HT-29 (cell line): ENCODE measurements at places on chromosomes 4 and X.
A peak's percentile ranks its signal among the peaks of the same experiment; 100 is the strongest.

GRCh38 chr4:31592293-31592692, 872.1 kb downstream of the PCDH7 start:
- no peak for DNase-seq

GRCh38 chrX:106178826-106179225, 10.7 kb downstream of the PWWP3B start:
- no peak for DNase-seq

- no peak for DNase-seq
Observed at GRCh38 chrX:106007815-106008214, 30.7 kb downstream of the SERPINA7 start.

DNA sequence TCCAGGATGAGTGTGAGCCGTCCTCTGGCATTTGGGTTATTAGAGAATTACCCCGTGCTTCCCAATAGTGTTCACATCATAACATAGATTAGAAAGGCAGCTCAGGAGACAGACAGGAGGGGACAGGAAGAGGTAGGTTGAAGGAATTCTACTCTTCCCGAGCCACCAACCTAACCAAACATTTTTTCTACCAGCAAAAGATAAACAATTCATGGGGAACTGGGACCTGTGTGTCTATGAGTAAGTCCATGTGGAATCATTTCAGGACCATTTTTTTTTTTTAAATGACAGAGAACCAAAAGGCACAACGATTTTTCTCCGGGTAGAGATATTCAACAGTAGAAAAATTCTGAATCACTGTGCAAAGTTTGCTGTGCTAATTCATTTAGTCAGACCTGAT, 174.2 kb upstream of the ETNPPL start:
- DNase-seq, result no peak

DNA sequence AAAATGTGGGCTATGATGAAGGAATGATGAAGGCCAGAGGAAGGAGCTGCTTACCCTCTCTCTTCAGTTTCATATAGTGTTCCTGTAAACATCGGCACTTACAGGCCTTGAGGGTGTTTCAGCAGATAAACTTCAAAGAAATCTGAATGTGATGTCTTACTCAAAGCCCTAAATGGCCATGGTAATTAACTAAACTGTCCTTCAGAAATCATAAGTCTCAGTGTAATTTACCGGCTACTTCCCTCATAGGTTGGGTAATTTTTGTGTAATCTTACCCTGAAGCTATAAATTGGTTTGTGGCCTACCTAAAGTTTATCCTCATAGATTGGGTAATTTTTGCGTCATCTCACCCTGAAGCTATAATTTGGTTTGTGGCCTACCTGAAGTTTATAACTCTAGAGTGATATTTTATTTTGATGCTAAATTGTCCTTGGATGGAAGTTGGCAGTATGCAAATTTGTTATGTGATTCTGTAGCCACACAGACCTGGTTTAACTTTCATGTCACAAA, 2700.3 kb downstream of the ARAP2 start:
- DNase-seq, result no peak

- no peak for DNase-seq
Observed at GRCh38 chr4:46804781-46805413, 104.1 kb downstream of the COX7B2 start.

DNA sequence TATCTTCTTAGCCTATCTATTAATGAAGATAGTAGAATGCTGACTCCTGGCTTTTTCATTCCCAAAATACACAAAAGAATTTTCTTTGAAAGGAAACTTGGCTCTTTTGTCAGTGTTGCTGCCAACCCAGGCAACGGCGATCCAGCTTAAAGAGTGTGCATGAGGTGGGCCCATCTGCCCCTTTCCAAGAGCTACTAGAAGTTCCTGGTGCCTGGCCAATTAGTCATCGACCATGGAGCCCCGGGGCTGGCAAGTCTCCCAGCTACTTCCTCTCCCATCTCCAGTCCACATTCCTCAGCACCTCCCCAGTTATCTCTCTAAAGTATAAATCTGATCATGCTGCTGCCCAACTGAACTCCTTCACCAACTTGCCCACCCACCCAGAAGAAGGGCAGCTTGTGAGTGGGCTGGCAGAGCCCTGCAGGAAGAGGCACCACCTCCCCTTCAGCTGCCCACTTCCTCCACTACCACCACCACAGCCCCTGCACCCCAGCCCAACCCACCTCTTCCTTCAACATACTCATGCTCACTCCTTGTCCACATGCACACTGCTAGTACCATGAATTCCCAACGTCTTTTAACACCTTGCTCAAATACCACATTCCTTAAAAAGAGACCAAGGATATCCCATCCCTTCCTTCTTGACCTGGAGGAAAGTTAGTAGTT, 158.2 kb upstream of the MAP3K15 start:
- peak; percentile 97 for DNase-seq

- no peak for DNase-seq
Observed at GRCh38 chr4:116724249-116724648, 361.1 kb downstream of the TRAM1L1 start.

DNA sequence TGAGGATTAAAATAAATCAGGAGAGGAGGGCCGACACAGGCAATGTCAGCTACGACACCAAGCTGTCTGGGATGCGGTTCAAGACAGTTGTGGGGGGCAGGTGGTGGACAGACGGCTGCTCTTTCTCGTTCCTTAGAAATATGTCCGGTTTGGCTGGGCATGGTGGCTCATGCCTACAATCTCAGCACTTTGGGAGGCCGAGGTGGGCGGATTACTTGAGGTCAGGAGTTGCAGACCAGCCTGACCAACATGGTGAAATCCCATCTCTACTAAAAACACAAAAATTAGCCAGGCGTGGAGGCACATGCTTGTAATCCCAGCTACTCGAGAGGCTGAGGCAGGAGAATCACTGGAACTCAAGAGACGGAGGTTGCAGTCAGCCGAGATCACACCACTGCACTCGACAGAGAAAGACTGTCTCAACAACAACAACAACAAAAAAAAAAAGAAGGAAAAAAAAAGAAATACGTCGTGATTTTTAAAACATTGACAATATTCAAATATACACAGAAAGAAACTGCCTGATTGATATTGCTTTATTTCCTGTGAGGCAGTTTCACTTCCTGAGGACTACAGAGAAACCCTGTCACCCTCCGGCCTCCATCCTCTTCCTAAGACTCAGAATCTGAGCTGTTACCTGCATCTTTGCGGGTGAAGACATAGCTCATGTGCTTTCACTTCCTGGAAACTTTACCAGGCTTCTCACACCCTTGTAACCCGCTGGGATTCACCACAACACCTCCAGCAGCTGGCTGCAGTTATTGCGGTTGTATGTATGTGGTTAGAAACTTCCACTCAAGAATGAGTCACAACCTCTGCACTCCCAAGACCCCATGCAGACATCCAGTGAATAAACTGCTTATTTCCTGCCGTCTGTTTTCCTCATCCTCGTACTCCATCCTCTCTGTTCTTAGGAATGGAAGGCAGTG, 63.8 kb upstream of the STS start:
- no peak for DNase-seq

GRCh38 chrX:109312757-109313156, 169.1 kb downstream of the GUCY2F start:
- DNase-seq, result no peak

DNA sequence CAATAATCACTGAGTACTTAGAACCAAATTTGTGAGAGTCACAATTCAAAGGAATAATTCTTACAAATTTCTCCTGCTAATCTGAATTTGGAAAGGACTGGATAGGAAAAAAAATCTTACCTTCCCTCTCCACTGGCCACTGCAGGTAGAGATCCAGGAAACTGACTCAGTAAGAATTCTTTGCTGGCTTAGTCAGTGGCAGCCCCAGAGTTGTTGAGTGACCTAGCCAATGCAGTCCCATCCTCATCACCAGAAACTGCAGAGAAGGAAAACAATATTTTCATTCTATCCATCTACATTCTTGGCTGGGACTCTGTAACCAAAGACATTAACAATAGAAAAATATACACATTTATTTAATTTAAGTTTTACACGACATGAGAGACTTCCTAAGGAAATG, 572.0 kb downstream of the ADGRL3 start:
- DNase-seq, result no peak

- peak; percentile 80 for DNase-seq
Observed at GRCh38 chrX:108036298-108036973, 8.4 kb upstream of the VSIG1 start.

GRCh38 chr4:69589884-69590283, 49.6 kb downstream of the UGT2A2 start:
- no peak for DNase-seq

DNA sequence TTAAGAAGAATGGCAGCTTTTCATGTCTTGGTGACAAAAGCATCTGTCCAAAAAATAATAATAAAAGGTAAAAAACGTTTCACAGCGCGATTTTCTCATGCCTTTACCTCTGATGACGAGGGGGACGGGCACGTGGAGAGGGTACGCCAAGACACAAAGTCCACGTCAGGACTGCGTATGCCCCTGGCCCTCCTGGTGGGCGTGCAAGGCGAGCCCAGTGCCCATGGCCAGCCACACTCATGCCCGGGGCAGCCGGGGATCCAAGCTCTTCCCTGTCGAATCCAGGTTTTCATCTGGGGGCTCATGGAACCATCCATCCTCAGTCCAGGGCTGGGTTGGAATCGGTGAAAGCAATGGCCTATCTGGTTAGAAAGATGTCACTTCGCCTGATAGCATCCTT, 176.6 kb downstream of the AFAP1 start:
- no peak for DNase-seq

DNA sequence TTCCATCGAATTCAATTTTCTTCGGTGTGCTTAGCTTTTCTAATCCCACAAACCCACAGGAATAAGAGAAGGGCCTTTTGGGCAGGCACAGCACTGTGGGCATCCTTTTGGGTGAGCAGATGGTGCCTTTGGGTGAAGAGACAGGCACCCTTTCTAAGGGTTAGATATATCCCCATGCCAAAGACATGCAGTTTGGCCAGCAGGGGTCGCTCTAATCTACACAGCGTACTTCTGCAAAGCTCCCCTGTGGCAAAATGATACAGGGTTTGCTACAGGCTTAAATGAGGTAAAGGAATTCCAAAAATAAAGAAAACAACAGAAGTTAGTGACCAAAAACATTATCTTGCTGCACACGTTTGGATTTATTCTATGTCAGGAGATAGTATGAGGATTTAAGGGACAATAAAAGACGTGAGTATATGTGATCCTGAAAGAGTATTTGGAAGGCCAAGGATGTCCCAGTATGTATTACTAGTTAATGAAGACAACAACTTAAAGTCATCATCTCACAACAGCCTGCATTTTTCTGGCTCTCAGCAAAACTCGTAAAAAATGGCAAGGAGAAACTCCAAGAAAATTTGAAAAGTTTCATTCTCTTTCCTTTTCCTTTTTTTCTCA, 49.5 kb downstream of the PHEX start:
- peak; percentile 79 for DNase-seq

GRCh38 chr4:26074712-26075430, 160.9 kb downstream of the SMIM20 start:
- no peak for DNase-seq

GRCh38 chrX:31981546-31982062, 909.8 kb upstream of the FTHL17 start:
- DNase-seq, result no peak

- no peak for DNase-seq
Observed at GRCh38 chrX:16718824-16719333, 533 bp upstream of the SYAP1 start.

DNA sequence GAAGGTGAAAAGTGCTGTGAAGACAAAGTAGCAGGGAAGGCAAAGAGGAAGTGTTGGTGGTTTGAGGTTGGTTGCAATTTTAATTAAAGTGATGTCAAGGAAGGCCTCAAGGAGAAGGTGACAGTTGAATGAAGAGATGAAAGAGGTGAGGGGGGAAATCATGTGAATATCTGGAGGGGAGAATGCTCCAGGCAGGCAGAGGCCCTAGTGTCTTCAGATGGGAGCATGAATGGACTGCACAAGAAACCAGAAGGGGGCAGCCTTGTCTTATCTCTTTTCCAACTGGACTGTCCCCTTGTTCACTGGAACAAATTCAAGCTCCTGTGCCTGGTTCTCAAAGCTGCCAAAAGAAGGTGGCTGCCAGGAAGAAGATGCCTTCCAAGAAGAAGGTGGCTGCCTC, 68.4 kb downstream of the MAOB start:
- peak; percentile 35 for DNase-seq

- DNase-seq, result no peak
Observed at GRCh38 chr4:78764498-78764961, 11.6 kb upstream of the BMP2K start.

- DNase-seq, result no peak
Observed at GRCh38 chr4:115228851-115229250, 115.4 kb upstream of the NDST4 start.

DNA sequence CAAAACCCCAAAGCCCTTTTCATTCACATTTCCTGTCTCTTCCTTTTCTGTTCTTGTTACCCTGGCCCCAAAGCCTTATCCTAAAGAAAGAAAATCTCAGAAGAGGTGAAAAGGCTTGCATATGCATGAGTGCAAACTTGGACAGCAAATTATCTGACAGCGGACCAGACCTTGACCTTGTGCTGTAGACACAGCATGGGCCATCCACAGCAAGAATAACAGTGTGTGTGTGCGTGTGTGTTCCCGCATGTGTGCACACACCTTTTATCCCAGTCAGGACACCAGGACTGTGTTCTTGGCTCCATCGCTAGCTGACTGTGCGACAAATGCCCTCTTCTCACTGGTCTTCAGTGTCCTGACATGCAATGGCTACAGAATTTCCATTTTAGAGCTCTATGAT, 35.3 kb downstream of the ZBTB49 start:
- no peak for DNase-seq

DNA sequence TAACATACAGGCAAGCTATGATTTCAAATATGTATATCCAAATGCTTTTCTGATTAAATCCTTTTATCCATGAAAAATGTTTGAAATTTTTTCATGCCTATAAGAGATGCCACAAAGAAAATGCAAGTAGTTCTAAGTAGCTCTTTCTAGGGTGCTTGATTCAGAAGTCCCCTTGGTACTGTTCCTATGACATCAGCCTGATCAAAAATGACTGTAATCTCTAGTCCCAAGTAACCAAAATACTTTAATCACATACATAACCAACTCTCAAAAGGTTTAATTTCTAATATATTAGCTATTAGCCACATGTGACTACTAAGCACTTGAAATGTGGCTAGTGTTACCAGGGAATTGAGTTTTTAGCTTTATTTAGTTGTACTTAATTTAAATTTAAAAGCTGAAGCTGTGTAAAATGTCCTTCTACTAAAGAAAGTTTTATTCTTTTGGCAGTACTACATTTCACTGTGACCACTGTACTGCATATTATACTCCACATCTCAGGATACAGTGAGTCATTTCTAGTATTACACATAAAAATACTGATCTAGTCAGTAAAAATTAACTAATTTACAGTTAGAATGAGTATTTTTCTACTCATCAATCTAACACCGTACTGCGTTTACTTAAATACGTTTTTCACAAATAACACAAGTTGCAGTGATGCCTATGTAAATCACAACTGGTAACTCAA, 33.9 kb downstream of the FBXW7 start:
- DNase-seq, result no peak

GRCh38 chr4:80183250-80184052, 13.9 kb upstream of the PRDM8 start:
- DNase-seq, result peak; percentile 29

- DNase-seq, result no peak
Observed at GRCh38 chrX:30533266-30533665, 44.3 kb downstream of the TASL start.

- no peak for DNase-seq
Observed at GRCh38 chr4:113505044-113505443, 256.5 kb downstream of the CAMK2D start.
